ENCODE measurements at places on chromosomes 11 and 22.

DNA sequence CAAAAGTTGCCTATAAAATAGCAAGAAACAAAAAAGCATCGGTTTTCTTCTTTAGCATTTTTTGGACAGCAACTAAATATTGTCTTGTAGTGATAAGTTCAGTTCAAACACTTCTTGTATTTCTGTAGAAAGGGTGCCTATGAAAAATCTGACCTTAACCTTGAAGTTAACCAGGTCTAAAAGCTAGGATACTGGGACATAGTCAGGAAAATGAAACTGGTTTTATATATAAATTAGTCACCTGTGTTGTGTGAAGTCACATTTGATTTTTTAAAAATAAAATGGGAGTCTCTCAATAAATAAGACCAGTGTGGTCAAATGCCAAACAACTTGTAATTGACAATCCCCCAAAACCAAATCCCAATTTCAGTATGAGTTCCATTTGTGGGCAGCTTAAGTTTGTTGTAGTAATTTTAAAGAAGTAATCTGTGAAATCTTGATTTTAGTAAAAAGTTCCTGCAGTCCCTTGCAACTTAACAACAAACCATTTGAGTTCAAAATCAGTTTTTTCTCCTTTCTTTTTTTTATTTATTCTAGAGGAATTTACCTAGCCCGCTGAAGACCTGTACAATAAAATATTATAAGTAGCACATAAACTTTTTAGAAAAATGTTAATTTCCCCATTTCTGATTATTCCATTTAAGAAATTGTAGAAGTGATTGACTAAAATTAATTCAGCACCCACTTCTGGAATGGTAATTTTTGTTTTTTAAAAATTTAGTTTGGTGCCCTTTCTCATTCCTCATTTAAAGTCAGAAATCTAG, 84.5 kb upstream of the PPARA start:
- no peak for DNase-seq

DNA sequence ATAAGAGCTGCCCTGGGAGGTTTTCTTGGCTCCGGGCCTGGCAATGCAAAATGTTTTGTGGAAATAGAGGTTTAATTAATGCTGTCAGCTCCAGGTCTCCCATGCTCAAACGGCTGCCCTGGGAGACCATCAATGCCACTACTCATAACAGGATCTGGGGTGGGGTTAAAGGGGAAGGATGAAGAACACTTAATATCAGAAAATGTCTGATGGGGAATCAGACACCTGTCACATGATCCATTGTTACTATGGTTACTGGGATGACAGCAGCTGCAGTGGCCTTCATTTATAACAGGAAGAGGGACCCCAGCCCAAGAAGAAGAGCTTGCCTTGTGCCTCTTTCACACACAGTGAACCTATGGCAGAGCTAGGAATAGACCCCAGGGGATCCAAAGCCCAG, 2.2 kb upstream of the SYT13 start:
- DNase-seq = no peak

GRCh38 chr11:17412488-17413180, 24.2 kb upstream of the KCNJ11 start:
- no peak for DNase-seq

DNA sequence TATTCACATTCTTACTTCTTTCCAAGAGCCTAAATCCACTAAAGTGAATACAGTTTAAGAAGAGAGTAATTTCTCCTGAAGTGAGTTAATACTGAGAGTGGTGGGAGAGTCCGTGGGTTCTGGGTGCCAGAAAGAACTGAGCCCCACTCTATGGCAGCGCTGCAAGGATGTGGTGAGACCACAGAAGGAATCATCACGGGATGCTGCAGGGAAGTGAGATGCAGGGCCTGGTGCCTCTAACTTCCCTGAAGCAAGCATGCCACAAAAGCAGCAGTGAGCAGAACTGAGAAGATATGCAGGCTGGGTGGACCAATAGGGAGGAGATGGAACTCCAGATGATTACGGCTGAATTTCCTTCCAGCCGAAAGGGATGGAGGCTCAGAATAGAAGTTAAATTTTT, 5.0 kb upstream of the MMP12 start:
- DNase-seq = no peak

DNA sequence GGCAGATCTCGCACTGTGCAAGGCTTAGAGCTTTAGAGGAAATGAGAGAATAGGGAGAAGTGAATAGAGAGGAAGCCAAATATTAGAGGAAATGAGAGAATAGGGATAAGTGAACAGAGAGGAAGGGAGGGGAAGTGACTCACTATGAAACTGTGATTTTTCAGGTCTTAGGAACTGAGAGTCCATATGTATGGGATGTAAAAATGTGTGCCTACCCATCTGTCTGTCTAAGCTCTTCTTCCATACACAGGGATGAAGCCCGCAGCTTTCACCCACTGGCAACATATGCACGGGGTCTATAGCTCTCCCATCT, 6.4 kb upstream of the CCDC86 start:
- DNase-seq = no peak

Measured in cortex of kidney (tissue), 1 donor.